ENCODE measurements at places on chromosomes 16 and 17.

- DNase-seq = no peak
Measured at GRCh38 chr16:14509055-14509454, 121.0 kb downstream of the PARN start.

GRCh38 chr16:53884748-53885147 is 180.8 kb downstream of the FTO start:
- DNase-seq = no peak

- no peak for DNase-seq
Measured at GRCh38 chr16:72934636-72935403, 113.1 kb downstream of the ZFHX3 start.

GRCh38 chr17:5640726-5641125 is 56.4 kb upstream of the NLRP1 start:
- DNase-seq = no peak

DNA sequence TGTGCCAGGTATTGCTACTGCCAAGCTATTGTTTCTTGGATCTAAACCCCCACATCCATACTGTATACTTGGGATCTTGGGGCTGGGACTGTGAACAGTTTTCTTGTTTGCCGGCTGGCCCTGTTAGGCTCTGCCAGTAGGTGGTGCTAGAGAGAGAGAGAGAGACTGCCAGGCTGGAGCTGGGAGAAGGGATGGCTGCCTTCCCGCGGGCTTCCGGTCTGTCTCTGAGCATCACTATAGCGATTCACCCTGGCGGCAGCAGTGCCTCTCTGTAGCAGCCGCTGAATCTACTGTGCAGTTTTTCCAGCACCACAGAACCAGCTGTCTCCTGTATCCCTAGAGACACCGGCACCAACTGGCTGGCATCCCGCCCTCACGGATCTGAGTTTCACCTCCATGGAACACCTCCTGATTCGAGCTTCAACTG is 201.2 kb downstream of the UTP18 start:
- peak; percentile 56 for DNase-seq

DNA sequence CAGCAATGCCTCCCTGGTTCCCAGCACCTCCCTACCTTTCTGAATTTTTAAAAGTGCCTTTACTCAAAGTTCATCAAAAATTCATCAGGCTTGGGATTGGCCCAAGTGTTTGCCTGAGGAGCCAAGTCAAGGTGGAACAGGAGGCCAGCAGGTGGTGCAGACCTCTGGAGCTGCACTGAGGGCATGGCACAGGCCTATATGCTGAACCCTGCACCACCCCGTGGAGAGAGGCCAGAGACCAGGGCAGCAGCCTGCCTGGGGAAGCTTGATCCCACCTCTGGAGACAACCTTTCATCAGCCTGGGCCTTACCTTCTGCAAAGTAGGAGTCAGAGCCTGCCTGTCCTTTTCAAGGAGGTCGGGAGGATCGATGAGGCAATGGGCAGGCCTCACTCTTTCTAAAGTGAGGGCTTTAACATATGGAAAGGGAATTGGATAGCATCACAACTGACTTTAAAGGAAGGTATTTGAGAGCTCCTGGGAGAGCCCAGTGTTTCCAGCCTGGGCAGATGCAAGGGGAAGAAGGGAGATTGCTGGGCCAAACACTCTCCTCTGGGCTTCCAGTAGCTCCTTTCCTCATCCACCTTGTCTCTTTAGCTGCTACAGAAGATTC is 31.8 kb upstream of the TMEM132E start:
- no peak for DNase-seq

- no peak for DNase-seq
Measured at GRCh38 chr16:49617710-49618330, 238.1 kb downstream of the ZNF423 start.

DNA sequence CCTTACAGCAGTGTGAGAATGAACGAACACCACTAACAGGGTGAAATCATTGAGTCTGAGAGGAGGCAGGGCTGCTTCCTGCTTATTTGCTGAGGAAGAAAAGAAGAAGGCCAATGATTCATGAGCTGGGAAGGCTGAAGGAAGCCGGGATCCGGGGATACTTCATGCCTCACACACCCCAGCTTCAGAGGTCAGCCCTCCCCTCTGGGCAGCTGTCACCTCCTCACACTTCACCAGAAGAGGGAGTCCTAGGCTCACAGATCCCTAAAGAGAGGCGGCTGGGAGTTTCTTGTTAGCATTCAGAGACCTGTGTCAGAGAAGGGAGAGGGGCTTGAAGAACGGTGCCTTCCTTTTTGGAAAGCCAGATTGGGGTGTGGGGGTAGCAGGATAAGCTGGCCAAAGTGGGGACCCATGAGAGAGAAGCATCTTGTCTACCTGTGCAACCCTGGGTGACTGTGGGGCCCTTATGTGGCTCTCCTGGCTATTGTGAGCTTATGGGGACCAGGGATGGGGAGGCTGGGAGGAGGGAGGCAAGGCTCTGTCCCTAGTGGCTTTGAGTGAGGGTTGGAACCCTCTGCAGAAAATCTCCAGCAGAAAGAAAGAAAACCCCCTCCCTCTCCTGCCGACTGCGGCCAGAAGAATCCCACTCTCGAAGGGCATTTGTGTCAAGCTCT is 94.6 kb downstream of the RGS9 start:
- peak; percentile 48 for DNase-seq

GRCh38 chr16:56450275-56450985 is 702 bp downstream of the NUDT21 start:
- no peak for DNase-seq

All from activated naive CD8-positive, alpha-beta T cell treated with anti-CD3 and anti-CD28 coated beads, Interleukin-2, amount 50 U/mL, for 24 hours (primary cell).